Keratinocyte (primary cell): ENCODE measurements at places on chromosomes 16 and 17.

DNA sequence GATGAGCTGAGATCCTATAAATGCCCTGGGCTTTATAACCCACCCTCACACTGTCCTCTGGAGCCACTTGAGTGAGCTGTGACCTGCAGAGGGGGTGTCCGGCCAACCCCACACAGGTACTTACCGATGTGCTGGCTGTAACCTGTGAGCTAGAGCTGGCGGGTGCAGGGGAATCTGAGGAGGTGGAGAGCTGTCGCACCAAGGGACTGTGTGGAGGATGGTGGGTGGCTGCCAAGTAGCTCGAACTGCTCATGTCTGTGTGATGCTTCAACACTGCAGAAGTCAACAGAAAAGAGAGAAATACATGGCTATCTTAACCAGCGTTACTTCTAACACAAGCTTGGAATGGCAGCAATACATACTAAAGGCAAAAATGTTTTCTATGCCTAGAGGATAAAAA lies 39.4 kb downstream of the STH start:
- no peak for DNase-seq

GRCh38 chr17:77190576-77190975 lies 49.8 kb downstream of the SEC14L1 start:
- no peak for DNase-seq

DNA sequence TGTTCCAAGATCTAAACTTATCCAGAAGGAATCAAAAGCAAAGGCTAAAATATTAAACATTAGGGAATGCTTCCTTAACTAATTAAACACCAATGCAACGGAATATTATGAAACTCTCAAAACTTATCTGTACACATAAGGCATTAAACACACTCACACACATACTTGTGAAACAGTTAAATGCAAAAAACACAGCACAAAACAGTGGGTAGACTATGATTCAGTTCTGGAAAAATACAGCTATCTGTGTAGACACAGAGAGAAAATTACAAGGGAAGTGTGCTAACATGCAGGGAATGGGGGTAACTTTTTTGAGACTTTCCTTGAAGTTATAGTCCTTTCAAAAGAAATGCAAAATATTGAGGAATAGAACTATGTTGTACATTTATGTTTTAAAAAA lies 36.7 kb upstream of the CCL1 start:
- no peak for DNase-seq

DNA sequence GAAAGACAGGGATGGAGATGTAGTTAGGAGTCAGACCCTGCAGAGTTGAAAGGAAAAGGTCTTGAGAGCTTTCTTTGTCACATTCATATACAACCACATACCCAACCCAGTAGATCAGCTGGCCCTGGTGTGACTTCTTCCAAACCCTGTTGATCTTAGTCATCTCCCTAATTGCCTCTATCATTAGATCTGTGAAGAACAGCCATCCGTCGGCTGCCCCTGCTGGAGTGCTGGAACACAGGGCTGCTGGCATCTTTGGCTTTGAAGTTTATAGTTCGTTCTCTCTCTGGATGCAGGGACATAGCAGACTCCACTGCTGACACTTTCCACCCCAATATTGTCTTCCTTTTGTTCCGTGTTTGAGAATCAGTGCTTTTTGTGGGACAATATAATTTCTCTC lies 10.4 kb upstream of the SMG8 start:
- no peak for DNase-seq

- no peak for DNase-seq
These were observed 3.6 kb downstream of the CLUH start for GRCh38 chr17:2707721-2708584.

DNA sequence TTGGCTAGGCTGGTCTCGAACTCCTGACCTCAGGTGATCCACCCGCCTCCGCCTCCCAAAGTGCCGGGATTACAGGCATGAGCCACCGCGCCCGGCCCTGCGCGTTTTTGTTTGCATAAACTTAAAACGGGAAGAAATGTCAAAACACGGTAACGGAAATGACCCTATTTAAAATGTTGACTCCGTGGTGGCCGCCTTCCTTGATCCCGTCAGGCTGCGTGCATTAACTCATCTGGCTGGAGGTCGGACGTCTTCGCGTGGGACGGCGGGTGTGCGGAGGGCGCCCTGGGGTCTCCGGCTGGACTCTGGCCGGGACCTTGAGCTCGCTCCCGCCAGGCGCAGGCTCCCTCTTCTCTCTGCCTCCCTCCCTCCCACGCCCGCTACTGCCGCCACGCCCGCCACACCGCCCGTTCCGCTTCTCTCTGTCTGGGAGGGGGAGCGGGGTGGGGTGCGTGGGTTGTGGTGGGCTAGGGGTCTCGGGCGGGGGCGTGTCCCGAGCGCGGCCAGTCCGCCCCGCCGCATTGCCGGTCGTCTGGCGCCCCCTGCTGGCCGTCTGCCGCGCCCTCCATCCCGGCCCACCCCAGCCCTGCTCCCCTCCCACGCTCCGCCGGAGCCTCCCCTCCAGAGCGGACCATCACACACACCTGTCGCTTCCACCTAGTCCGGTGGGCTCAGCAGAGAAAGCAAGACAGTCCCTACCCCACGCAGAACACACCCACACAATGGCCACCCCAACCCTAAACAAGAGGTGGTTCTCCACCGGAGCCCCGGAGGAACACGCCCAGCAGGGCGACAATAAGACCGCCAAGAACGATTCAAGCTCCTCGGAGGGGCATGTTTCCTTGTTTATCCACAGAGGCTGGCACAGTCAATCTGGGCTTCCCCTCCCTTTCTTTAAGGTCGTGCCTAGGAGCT lies 1.2 kb upstream of the CCDC42 start:
- no peak for DNase-seq

DNA sequence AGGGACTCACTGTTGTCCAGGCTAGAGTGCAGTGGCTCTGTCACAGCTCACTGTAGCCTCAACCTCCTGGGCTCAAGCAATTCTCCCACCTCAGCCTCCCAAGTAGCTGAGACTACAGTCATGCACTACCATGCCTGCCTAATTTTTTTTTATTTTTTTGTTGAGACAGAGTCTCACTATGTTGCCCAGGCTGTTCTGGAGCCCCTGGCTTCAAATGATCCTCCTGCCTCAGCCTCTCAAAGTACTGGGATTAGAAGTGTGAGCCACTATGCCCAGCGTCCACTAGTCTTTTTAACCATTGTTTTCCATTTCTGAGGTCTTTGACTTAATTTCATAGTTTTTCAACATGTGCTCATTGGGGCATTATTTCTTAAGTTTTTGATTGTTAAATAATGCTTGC lies 13.5 kb downstream of the NSRP1 start:
- DNase-seq: no peak

GRCh38 chr16:72927199-72928089 lies 120.5 kb downstream of the ZFHX3 start:
- DNase-seq: peak; percentile 42

- no peak for DNase-seq
These were observed 52.1 kb downstream of the METRNL start for GRCh38 chr17:83131401-83132011.

DNA sequence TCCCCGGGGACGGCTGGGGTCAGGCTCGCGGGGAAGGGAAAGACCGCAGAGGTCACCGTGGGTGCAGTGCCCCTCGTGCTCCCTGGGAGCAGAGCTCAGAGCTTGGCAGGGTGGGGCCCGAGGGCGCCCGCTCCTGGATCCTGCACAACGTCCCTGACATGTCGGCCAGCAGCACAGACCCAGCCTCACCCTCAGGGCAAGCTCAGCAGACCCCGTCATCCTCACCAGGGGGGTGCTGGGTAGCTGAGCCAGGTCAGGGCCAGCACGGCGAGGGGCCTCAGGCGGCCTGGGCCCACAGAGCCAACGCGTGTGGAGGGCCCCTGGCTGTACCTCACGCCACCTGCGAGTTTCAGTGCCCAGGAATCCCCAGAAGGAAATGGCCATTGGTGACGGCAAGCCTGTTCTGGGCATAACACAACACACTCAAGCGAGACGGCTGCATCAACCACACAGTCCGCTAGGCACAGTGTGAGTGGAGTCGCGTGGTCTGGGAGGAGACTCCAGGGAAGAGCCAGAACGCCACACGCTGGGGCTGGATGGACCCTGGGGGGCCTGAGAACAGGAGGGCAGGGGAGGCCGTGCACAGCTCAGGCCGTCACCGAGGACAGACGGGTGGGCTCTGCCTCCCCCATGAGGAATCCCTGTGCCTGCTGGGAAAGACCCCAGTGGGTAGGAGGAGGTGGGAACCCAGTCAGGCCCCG lies 60.3 kb downstream of the ZNF778 start:
- DNase-seq: no peak

GRCh38 chr17:210402-210801 lies 29.0 kb upstream of the DOC2B start:
- DNase-seq: no peak

GRCh38 chr16:48629016-48629415 lies 19.0 kb upstream of the N4BP1 start:
- no peak for DNase-seq

GRCh38 chr17:42894283-42895184 lies 6.1 kb upstream of the G6PC1 start:
- no peak for DNase-seq

- DNase-seq: no peak
These were observed 32.1 kb upstream of the NLK start for GRCh38 chr17:28010406-28010805.

- DNase-seq: peak; percentile 7
These were observed 146.6 kb downstream of the TRIM37 start for GRCh38 chr17:58960068-58960467.

- no peak for DNase-seq
These were observed 137.5 kb downstream of the SHISA6 start for GRCh38 chr17:11378506-11378905.

DNA sequence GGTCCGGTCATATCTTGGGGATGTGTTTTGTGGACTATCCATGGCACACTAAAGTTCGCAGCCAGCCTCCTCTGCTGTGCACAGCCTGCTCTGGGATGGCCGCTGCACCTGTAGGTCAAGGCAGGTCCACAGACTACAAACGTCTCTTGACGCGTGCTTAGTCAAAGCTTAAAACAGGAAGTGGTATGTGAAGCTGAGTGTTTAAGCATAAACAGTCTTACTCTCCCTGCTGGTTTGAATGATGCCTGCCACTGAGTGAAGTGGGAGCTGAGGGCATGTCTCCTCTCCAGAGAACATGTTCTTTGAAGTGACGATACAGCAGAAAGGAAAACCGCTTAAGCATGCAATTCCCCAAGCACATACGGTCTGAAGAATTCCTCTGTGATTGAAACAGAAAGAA lies 365.6 kb downstream of the SLC39A11 start:
- DNase-seq: no peak

GRCh38 chr16:80341263-80341662 lies 199.5 kb upstream of the DYNLRB2 start:
- no peak for DNase-seq

- no peak for DNase-seq
These were observed 911 bp upstream of the ITGA2B start for GRCh38 chr17:44390250-44390870.

GRCh38 chr16:5633845-5634440 lies 536.3 kb upstream of the EEF2KMT start:
- no peak for DNase-seq

- DNase-seq: no peak
These were observed 329.7 kb downstream of the HS3ST3B1 start for GRCh38 chr17:14630621-14631020.

- DNase-seq: no peak
These were observed 76.6 kb downstream of the CMIP start for GRCh38 chr16:81521141-81521626.

DNA sequence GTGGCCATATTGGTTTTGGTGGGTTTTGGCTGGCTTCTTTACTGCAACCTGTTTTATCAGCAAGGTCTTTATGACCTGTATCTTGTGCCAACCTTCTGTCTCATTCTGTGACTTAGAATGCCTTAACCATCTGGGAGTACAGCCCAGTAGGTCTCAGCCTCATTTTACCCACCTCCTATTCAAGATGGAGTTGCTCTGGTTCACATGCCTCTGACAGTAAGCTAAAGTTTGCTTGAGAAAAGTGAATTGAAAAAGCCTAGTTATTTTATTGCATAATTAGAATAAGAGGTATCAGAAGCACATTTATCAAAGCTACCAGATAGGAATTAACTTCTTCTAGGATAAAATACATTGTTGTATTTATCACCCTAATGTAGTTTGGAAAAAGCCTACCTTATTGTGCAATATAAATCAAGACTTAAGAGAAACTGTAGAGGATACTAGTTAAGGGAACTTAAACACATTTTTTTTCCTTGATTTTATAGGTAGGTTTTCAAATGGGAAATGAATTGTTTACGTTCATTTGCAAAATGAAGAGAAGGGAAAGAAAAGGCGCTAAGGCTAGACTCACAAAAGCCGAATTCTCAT lies 202.3 kb upstream of the KCNJ16 start:
- DNase-seq: no peak

GRCh38 chr17:17253406-17253805 lies 16.4 kb upstream of the FLCN start:
- DNase-seq: no peak

- no peak for DNase-seq
These were observed 267.9 kb downstream of the CPPED1 start for GRCh38 chr16:12535535-12536411.

- no peak for DNase-seq
These were observed 45.9 kb downstream of the PITPNM3 start for GRCh38 chr17:6510321-6510977.

GRCh38 chr17:65218261-65218660 lies 81.1 kb downstream of the RGS9 start:
- no peak for DNase-seq

- no peak for DNase-seq
These were observed 46.9 kb downstream of the TK2 start for GRCh38 chr16:66503030-66503429.

GRCh38 chr16:30491744-30492308 lies 19.3 kb downstream of the ITGAL start:
- DNase-seq: no peak

- DNase-seq: no peak
These were observed 8.7 kb downstream of the CCL17 start for GRCh38 chr16:57413301-57413730.

- no peak for DNase-seq
These were observed 624 bp downstream of the G6PC3 start for GRCh38 chr17:44071198-44071520.

DNA sequence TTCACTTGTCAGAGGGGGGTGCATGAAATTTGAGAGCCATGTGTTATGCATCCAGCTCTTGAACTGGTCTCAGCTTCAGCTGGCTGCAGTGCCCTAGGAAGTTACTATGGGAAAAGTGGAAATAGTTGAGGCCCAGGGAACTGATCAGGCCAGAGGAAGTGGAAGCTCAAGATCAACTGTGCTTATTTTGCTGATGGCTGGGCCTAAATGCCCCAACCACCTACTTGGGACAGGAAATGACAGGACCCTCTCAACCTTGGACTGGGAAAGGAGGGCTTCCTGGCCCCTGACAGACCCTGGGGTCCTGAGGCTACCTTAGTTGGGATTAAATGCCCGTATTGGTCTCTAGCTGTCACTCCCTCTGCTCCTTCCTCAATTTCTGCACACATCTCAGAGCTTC lies 1.2 kb upstream of the TAOK2 start:
- no peak for DNase-seq

- DNase-seq: no peak
These were observed 8.3 kb downstream of the POLDIP2 start for GRCh38 chr17:28348979-28349378.
